NCI-H69 (cell line): ENCODE measurements at places on chromosomes 6 and 20.

DNA sequence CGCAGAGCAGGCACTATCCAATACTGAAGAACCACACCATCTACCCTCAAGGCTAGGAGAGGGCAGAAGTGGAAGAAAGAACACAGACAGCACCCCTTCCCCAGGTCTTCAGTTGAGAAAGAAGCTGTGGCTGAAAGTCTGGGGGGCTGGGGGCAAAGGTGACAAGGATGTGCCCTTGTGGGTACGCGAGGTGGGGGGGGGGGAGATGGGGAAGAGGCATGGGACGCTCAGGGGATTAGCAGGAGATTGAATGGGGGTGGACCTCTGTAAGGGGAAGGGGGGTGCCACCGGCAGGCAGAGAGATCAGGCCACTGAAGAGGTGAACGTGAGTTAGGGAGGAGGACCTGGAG, 1.1 kb downstream of the B4GALT5 start:
- peak; percentile 15 for DNase-seq

DNA sequence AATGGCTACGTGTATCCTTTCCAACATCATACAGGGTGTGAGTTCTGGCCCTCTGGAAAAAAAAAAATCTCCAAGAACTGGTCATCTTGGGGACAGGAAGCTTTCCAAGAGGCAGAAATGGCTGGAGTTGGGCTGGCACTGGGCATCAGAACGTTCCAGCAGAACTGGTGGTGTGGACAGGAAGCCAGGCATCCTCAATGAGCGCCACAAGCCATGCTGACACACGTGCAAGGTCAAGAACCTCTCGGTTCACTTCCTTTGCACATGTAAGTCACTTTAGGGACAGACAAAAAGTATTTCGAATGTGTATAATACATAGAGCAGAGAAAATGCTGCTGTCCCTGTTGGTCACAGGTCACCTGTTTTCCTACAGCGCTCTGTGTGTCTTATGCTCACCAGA, 27.4 kb upstream of the RIN2 start:
- DNase-seq, result no peak

DNA sequence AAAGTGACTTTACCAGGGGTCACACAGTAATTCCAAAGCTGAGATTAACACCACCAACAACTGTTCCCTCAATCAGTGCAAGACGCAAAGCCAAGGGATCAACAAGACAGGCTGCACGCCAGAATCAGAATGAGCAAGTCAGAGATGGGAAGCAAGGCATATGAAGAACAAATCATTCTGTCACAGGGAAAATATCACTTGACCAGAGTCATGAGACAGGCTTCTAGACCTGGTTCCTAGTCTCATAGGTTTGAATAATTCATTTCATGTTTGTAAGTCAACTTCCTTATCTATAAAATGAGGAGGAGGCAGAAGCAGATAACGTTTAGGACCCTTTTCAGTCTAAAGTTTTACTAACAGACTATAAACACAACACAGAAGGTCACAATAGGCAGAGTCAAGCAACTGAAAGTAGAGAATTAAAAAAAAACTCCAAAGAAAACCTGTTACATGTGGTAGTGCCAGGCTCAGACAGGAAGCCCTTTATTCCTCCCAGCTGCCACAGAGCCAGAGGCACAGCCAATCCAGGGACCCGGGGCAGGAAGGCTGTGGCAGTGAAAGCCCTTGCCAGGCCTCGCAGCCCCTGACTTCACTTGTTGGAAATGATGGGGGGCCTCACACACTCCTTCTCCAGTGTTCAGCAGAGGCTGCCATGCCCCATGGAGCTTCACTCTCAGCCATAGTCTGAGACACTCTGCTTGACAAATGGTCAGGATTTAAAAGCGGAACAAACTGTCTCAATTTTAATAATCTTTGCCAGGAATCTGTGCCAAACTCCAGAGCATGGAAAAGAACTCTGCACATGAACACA, 29.2 kb upstream of the DST start:
- DNase-seq, result peak; percentile 46

- no peak for DNase-seq
These were observed 24.8 kb downstream of the RNF146 start for GRCh38 chr6:127291495-127291894.

GRCh38 chr6:167655174-167655821, 171.4 kb upstream of the AFDN start:
- no peak for DNase-seq

DNA sequence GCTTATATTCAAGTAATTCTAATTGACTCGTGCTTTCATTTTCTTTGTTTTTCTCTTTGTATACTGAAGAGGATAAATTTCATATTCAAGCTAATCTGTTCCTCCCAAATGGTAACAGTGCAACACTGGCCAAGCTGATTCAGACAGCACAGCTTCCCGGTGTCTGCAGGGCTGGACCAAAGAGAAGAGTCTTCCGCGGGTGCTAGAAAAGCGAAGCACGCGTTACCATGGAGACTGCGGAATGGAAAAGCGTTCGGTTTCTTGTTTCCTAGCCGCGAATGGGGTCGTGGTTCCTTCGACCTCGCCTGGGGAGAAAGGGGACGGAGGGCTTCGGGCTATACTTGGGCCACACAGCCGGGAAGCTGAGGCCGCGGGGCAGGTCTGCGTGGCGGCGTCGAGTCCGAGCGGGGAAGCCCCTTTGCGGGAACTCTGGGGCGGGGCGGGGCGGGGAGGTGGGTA, 6.2 kb upstream of the ZNF311 start:
- peak; percentile 74 for DNase-seq

DNA sequence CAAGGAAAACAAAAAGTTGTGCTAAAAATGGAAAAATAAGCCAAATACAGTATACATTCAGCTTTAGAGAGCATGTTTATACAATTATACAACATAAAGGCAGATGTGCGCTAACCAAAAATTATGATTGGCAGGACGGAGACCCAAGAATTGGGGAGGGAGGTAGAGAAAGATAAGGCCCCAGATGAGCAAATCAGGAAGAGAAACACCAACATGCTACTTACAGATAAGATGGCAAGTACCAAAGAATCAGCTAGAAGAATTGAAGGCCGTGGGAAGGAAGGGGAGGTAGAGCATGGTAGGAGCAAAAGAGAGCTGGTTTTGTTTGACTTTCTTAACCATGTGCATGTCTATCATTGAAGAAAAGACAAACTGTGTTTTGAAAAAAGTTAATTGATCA, 45.4 kb downstream of the PRND start:
- no peak for DNase-seq

- peak; percentile 80 for DNase-seq
These were observed 63.0 kb downstream of the NCOA7 start for GRCh38 chr6:125853756-125854155.

GRCh38 chr20:43386878-43387277, 70.8 kb upstream of the SRSF6 start:
- no peak for DNase-seq

DNA sequence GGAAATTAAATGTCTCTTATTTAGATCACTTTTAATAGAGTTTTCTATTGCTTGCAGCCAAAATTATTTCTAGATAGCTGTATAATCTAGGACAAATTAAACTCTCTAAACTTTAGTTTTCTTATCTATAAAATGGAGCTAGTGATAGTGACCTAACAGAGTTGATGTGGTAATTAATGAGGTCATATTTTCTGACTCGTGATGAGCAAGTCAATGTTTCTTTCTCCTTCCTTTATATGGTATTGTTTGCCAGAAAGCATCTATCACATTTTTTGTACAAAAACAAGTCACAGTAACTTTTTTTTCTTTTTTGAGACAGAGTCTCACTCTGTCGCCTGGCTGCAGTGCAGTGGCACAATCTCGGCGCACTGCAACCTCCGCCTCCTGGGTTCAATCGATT, 267.7 kb downstream of the FARS2 start:
- DNase-seq, result no peak

DNA sequence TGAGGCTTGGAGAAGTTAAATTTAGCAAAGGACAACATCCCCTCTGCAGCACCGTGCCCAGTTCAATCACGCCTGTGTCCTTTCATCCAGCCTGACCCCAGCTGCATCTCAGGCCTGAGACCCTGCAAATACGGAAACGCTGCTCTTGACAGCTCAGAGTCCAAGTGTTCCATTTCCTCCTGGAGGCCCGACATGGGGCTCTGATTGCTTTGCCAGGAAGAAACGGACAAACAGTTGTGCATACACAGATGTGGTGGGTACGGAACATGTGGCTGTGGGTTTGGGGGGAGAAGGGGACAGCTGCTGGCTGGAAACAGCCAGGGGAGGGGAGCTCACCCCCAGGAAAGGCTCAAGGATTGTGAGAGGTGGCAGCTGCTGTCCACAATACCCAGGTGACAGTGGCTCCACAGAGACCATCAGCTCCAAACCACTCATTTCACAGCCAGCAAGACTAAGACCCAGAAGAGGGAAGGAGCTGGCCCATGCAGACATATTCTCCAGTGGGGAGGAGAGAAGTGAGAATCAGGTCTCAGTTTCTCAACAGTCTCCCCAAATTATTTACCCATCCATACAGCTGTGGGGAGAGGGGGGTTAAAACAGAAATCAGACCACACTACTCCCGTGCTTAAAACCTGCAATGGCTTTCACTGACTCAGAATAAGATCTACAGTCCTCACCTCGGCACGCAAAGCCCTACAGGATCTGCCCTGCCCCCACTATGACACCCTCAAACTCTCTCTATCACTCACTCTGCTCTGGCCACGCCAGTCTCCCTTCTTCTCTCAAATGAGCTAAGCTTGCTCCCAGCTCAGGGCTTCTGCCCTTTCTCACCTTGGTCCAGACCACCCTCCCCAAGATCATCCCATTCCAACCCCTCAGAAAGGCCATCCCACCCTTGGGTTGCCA, 89.1 kb downstream of the PREX1 start:
- DNase-seq, result no peak

GRCh38 chr6:113361014-113361645, 496.0 kb upstream of the MARCKS start:
- DNase-seq, result peak; percentile 22

- no peak for DNase-seq
These were observed 59.6 kb upstream of the ESR1 start for GRCh38 chr6:151747896-151748295.

DNA sequence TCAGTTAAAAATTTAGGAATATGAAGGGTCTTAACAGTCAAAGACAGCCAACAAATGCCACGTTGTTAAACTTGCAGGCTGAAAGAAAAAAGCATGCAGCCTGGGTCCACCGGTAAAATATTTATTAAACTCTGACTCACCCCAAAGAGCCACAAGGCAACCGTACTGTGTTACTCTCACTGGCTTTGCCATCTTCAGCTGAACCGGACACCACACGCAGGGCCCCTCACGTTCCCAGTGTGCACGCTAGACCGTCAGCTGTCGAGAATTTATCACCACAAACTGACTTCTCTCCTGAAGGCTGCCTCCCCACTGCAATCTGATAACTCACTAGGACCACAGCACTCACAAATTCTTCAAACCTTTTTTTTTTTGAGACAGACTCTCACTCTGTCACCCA, 30.7 kb downstream of the HUS1B start:
- no peak for DNase-seq

GRCh38 chr20:57315976-57316480, 13.6 kb upstream of the SPO11 start:
- no peak for DNase-seq

DNA sequence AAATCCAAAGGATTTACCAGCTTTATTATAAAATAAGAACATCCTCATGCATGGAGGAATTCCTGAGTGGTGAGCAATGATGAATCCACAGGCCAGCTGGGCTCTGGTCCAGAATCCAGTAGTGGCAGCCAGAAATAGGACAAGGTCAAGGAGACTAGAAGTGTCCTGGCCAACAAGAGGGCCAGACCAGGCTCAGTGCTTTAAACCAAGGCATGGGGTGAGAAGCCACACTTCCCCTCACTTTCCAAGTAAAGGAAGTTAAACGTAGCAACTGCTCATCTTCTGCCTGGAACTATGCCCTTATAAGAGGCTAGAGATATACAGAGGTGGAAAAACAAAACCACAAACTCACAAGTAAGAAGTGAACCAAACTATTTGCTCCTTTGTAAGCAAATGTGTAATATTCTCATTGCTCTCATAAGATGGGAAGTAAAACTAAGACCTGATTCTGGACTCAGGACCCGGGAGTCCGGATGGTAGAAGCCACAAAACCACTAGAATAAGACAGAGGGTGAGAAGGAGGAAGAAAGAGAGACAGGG, 253.2 kb downstream of the UST start:
- DNase-seq, result no peak

GRCh38 chr20:17568972-17569521, 828 bp upstream of the DSTN start:
- DNase-seq, result peak; percentile 90

- no peak for DNase-seq
These were observed 130.1 kb upstream of the MTHFD1L start for GRCh38 chr6:150735341-150735851.

DNA sequence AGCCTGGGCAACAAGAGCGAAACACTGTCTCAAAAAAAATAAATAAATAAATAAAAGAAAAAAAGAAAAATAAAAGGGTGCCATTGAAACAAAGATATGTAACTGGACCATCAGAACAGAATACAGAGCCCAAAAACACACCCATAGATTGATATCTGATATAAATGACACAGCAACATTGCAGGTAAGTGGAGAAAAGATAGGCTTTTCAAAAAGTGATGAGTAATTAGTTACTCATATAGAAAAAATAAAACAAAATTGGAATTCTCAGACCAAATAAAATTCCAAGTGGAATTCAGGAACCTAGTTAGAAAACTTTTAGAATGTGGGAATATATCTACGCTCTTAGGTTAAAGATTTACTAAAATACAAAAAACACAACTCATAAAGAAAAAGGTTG, 60.6 kb upstream of the CHD6 start:
- DNase-seq, result no peak
